ENCODE measurements at places on chromosomes 13 and 19. TPM values are rescaled to one million over a fixed set of nuclear protein-coding genes. Genes with fewer than 3 reads are reported as not detected.

- no peak for DNase-seq
These were observed 1.2 kb upstream of the RCBTB2 start for GRCh38 chr13:48533961-48534600.

- DNase-seq, result no peak
These were observed 27.1 kb downstream of the FAM216B start for GRCh38 chr13:42808341-42808940.

DNA sequence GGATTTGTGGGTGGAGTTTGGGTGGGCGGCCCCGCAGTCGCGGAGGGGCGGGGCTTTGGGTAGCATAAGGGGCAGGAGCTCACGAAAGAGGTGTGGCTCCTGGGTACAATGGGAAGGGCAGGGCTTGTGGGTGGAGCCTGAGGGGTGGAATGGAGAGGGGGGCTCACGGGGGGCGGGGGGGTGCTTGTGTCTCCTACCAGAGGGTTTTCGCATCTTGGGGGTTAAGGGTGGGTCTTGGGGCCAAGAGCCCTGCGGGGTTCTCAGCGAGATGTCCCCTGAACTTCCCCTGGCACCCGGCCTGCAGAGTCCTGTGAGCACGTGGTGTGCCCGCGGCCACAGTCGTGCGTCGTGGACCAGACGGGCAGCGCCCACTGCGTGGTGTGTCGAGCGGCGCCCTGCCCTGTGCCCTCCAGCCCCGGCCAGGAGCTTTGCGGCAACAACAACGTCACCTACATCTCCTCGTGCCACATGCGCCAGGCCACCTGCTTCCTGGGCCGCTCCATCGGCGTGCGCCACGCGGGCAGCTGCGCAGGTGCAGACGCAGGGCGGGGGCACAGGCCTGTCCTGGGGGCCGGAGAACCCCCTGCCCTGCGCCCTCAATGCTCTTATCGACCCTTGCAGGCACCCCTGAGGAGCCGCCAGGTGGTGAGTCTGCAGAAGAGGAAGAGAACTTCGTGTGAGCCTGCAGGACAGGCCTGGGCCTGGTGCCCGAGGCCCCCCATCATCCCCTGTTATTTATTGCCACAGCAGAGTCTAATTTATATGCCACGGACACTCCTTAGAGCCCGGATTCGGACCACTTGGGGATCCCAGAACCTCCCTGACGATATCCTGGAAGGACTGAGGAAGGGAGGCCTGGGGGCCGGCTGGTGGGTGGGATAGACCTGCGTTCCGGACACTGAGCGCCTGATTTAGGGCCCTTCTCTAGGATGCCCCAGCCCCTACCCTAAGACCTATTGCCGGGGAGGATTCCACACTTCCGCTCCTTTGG lies 5.1 kb downstream of the FSTL3 start:
- peak; percentile 85 for DNase-seq

The ZNF667 gene
- polyA plus RNA-seq, result 15.2 TPM

GRCh38 chr19:43957891-43958290 lies 6.9 kb downstream of the ZNF221 start:
- DNase-seq, result no peak

DNA sequence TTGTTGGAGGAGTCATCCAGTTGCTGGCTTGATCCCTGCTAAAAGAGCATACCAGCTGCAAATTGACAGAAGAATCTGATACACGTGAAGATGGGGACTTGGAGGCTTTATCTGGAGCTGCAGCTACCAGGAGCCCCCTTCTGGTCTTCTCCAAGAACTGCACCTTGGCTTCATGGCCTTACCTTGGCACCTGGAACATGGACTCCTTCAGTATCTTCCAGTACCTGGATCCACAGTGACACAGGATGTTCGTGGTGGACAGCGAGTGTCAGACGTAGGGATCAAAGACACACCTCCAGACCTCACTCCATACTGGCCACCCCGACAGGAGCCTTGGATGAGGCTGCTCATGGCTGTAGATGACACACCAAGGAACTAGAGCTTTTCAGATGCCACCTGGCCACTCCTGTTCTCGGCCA lies 9.9 kb upstream of the ACSBG2 start:
- DNase-seq, result no peak

The MAB21L1 gene
- polyA plus RNA-seq, result 0.05 TPM

- no peak for DNase-seq
These were observed 133.9 kb downstream of the DCT start for GRCh38 chr13:94345374-94346195.

The OR7D2 gene
- polyA plus RNA-seq, result 2.0 TPM

The CDC42EP5 gene
- polyA plus RNA-seq, result 30.5 TPM

GRCh38 chr13:99977912-99978798 lies 3.4 kb upstream of the ZIC2 start:
- DNase-seq, result no peak

- no peak for DNase-seq
These were observed 214.0 kb downstream of the KLF5 start for GRCh38 chr13:73272831-73273230.

GRCh38 chr19:31160336-31160926 lies 188.8 kb downstream of the TSHZ3 start:
- no peak for DNase-seq

The ADGRE2 gene
- polyA plus RNA-seq, result 0.75 TPM

The CLDN10 gene
- 2.1 TPM for polyA plus RNA-seq

DNA sequence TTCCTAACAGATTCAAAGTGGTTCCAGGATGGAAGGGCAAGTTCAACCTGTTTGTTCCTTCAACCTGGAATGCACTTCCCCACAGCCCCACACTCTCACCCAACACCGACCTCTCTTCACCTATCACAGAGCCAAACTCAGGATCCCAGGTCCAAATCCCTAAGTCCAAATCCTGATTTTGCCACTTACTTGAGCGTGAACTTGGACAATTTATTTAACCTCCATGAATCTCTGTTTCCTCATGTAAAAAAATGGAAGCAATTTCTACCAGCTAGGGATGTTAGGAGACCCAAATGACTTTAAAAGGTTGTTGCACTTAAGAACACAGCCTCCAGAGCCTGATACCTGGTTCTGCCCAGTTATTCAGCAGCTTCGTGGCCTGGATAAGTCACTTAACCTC lies 5.4 kb upstream of the IGSF23 start:
- DNase-seq, result no peak

- DNase-seq, result no peak
These were observed 448.3 kb downstream of the EFNB2 start for GRCh38 chr13:106087201-106087600.

The PRKACA gene
- 115 TPM for polyA plus RNA-seq

- DNase-seq, result no peak
These were observed 7.3 kb downstream of the ATP4B start for GRCh38 chr13:113650731-113651148.

GRCh38 chr13:24727731-24728601 lies 36.0 kb upstream of the RNF17 start:
- peak; percentile 82 for DNase-seq

DNA sequence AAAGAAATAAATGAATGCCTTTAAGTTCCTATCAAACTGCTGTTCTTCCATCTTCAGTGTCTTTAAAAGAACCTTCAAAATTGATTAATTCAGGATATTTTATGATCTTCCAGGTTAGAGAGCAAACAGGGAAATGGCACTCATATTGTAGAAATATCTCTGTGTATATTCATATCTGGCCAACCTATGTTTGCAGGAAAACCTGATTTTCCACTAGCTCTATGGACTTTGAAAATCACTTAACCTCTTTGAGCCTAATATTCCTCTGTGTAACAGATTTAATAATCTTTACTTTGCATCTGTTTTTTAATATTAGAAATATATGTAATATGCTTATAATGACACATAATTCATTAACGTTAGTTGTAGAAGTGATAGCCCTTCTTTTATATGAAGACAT lies 227.7 kb upstream of the ATXN8OS start:
- DNase-seq, result no peak

GRCh38 chr19:17125062-17125727 lies 49.6 kb downstream of the MYO9B start:
- no peak for DNase-seq

DNA sequence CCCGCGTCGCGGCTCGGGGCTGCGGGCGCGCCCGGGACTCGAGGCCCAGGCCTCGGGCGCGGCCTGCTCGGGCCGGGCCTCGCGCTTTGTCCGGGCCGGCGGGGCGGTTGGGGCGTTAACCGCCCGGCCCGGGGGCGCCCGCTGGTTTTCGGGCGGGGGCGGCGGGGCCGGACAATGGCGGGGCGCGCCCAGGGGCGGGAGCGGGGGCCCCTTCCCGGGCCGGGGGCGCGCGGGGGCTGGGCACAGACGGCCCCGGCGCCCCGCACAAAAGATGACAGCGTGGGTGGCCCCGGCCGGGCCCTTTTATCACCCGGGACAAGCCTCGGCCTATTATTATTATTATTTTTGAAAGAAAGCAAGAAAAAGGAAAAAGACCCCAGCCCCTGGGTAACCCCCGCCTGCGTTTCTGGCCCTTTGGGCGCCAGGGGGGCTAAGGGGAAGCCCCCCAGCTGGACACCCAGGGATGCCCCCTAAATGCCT lies 419 bp downstream of the KDM4B start:
- no peak for DNase-seq

DNA sequence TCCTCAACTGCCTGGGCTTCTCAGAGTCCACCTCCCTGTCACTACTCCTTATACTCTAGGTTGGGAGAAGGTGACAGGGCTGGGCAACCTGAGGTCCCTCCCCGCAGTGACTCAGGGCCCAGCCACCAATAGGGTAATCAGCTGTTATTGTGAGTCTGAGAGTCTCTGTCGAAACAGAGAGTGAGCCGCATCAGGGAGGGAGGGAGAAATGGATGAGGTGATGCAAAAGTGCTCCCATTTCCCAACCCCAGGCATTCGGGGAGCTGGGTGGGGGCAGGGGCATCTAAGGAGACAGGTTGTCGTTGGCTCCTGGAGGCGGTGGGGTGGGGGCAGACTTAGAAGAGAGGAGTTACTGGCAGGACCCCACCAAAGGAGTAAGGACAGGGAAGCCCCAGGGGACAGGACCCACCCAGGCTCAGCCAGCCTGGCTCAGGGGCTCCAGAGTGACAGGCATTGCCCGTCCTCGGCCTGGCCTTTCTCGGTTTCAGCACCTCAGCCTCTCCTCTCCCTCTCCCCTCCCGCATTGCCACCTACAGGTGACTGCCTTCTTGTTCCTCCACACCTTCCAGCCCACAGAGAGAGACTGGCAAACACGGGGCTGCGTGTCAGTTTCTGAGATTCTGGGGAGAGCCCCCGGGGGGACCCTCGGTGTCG lies at the start of gene DMKN:
Gene DMKN (minus strand): TSS at position 22 of the 654 bp plus-strand sequence. CDS start 174 bp downstream, outside the sequence.
- no peak for DNase-seq

The ZNF471 gene
- polyA plus RNA-seq, result 47.6 TPM

DNA sequence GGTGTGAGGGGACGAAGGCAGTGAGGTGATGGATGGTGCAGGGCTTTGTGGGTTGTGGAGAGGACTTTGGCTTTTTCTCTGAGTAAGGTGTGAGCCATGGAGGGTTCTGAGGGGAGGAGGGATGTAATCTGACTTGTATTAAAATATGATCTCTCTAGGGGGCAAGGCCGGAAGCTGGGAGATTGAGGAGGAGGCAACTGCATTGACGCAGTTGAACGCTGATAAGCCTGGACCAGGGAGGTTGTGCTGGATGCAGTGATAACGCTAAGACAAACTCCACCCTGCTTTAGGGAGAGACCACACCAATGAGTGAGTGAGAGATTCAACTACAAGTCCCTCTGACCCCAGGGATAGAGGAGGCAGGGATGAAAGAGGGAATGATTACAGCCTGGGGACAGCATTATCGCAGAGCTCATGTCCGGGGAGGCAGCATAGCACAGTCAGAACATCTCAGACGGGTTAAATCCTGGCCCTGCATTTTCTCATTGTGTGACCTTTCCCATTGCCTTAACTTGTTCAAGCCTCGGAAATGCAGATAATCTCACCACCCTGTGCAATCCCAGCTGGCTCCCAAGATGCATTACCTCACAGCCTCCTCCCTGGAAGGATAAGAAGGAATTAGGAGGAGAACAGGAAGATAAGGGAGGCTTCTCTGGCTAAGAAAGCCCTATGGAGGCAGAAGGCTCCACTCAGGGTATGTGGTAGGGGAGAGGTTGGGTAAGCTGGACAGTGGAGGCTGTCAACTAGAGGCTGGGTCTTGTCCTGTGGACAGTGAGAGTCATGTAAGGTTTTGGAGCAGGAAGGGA lies 124.2 kb downstream of the CACNA1A start:
- DNase-seq, result no peak

GRCh38 chr13:65783383-65783782 lies 1446.8 kb downstream of the PCDH9 start:
- peak; percentile 47 for DNase-seq

DNA sequence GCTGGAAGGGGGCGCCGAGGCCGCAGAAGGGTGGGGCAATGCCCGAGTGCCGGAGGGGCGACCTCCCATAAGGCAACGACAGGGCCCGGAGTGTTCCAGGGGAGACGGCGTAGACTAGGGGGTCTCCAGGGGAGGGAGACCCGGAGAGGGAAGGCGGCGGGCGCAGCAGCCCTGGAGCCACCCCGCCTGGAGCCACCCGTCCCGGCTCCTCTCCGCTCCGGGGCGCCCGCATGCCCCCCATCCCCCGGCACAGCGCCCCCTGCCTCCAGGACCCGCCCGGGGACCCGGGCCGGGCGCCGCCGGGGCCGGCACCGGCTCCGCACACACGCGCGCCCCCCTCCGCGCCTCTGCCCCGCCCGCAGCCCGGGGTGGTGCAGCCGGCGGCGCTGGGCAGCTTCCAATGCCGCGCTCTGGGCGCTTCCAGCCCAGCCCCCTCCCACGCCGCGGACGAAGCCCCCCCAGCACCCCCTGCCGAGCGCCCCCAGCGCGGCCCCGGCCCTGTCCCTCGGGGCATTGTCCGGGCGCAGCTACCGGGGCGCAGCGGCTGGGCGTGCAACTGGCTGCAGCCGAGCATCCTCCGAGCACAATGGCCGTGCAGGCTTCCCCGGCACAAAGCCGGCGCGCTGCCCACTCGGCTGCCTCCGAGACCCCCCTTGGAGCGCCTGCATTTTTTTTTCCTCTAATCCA lies 519 bp downstream of the PTPRS start:
- peak; percentile 24 for DNase-seq

- no peak for DNase-seq
These were observed 56.0 kb upstream of the CLDN10 start for GRCh38 chr13:95496485-95496884.

The FPR3 gene
- 1.1 TPM for polyA plus RNA-seq

DNA sequence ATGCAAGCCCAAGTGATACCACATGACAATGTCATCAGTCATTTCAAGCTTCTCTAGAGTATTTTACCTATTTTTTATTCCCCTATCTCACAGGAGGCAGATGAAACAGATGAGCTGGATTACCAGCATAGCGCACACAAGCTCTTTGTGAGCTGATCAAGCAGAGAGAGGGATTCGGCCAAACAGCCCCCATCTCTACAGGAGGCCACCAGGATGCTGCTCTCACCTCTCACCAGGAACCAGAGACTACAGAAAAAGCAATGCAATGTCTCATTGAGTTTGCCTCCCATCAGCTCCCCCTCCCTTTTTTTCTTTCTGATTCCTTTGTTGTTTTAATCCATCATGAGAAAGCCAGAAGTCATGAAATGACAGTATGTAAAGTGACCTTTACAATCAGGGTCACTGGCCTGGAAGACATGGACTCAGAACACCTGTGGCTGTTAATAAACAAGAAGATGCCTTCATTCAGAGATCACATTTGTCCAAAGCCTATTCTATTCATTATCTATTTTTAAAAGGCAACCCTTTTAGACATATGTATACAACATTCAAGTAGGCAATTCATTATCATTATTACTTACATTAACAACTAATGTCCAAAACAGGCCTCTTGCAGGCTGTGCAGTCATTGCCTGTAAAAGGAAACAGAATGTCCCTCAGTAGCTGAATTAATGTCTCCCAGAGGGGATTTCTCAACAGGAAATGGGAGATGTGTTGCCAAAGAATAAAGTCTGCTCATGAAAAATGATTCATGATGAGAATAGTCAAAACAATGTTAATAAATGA lies 656.6 kb downstream of the TBC1D4 start:
- peak; percentile 16 for DNase-seq

GRCh38 chr19:40217934-40218890 lies at the start of gene TTC9B:
TSS of gene TTC9B (minus strand) at chr19:40218384. CDS start at chr19:40218381, 3 bp downstream.
- DNase-seq, result no peak

The PCDH8 gene
- polyA plus RNA-seq, result 0.14 TPM

- DNase-seq, result peak; percentile 89
These were observed 130.3 kb upstream of the LSM14A start for GRCh38 chr19:34041925-34042521.
